ENCODE measurements at places on chromosomes 5 and 9. TPM values are rescaled to one million over a fixed set of nuclear protein-coding genes. Genes with fewer than 3 reads are reported as not detected.

- no peak for DNase-seq
These were observed 10.8 kb downstream of the OR13J1 start for GRCh38 chr9:35859310-35859989.

- DNase-seq: no peak
These were observed 687 bp downstream of the LYSMD3 start for GRCh38 chr5:90528601-90529193.

DNA sequence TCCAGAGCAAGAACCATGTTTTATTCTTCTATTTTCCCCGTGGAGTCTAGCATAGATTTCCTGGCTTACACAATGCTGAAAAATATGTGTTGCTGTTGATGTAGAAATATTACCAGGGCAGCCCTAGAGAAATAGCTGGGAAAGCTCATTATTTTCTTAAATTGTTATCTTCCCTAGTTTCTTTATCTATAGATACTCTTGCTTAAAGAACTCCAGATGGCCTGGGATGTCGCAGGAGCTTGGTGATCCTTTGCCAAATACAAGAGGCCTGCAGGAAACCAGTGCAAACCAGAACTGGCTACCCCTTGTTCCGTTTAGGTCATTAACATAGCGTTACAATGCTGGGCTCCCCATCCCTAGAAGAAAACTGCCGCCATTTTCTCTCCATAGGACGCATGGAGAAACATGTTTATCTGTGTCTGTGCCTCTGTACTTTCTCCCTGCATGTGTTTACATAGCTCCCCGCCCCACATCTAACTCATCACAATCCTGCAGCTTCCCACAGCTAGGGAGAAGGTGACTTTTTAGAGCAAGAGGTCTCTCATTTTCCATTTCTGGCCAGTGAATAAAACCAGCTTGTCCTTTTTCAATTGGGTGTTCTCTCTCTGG, 6.4 kb downstream of the PRLR start:
- no peak for DNase-seq

DNA sequence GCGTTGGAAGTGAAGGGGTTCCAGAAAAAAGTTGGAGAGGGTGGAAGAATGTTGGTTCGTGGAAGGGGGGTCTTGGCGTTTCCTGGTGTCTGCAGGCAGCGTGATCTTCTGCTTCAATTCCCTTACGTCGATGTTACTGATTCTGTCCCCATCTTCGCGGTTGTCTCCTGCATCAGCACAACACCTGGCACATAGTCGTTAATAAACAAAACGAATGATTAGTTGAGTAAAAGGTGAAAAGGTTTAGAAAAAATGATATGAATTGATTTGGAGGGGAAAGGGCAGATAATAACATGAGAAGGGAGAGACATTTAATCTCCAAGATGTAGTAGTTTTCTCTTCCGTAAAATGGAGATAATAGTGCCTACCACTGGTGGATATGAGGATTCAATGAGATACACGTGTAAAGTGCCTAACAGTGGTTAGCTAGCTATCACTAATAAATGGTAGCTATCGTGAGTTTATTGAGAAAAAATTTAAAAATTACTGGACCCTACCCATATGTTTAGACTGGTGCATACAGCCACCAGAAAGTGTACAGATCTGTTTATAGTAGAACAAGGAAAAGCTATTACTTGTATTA, 556 bp downstream of the MTREX start:
- DNase-seq: no peak

DNA sequence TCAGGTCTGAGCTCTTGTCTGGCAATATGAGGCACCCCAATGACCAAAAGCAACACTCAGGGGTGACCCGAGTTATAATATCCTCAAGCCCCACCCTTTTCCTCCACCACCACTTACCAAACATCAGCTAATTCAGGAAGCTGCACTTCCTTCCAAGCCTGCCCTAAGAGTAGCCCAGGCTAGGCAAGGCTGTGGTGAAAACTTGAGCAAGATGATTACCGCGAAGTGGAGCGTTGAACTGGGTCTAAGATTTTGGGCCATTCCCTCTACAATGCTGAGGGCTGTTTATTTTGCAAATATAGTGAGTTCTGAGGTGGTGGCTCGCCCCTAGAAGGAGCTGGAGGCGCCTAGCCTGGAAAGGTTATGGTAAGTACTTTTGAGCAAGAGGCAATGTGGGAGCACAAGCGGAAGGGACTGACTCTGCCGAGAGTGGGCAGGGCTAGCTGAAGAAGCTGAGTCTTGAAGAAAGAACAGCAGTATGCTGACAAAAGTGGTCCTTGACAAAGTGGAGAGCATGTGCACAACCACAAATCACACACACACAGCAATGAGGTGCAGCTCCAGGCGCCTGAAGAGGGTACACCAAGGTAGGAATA, at the start of gene HK3:
HK3 (minus strand) TSS at position 51 of the 596 bp plus-strand sequence. CDS start 3,187 bp downstream, outside the sequence.
- DNase-seq: peak; percentile 15

DNA sequence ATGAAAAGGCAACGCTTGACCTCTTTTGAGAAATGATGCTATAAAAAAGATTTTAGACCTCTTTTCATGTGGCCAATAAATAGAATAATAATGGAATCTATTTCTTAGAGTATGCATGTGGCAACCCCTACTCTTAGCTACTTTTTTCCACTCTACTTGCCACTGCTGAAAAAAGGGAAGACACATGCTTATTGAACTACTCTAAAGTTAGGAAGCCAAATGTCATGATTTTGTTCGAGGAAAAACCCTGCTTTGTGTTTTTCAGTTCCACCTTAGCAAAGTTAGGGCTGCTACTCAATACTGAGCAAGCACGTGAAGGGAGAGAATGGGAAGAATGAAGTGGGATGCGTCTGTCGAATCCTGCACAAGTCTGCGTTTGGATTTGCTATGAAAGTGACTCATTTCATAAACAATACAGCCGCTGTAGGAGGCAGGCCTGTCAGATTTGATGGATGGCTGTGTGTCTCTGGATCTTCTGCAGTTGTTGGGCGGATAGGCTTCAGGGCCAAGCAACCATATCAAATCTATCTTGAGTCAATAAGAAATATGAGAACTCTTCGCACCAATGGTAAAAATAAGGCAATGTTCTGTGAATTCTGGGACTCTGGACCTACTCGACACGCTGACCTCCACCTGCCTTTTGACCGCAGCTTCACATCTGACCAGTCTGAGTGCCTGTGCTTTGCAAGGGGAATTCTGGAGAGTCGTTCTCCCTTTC, 333.6 kb downstream of the PIK3R1 start:
- peak; percentile 78 for DNase-seq

DNA sequence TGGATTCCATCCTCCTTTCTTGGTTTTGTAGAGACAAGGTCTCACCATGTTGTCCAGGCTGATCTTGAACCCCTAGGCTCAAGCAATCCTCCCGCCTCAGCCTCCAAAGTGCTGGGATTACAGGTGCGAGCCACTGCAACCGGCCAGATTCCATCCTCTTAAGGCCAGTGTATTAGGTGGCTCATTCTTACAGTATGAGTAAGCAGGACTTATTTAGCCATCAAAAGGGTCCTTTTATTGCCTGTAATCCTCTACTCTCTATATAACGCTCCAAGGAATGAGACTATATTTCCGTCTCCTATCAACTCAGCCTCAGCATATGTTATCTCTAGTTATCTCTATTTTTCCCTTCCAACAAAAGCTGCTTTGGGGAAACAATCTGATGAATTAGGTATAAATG, 3.0 kb upstream of the ERBIN start:
- DNase-seq: no peak

DNA sequence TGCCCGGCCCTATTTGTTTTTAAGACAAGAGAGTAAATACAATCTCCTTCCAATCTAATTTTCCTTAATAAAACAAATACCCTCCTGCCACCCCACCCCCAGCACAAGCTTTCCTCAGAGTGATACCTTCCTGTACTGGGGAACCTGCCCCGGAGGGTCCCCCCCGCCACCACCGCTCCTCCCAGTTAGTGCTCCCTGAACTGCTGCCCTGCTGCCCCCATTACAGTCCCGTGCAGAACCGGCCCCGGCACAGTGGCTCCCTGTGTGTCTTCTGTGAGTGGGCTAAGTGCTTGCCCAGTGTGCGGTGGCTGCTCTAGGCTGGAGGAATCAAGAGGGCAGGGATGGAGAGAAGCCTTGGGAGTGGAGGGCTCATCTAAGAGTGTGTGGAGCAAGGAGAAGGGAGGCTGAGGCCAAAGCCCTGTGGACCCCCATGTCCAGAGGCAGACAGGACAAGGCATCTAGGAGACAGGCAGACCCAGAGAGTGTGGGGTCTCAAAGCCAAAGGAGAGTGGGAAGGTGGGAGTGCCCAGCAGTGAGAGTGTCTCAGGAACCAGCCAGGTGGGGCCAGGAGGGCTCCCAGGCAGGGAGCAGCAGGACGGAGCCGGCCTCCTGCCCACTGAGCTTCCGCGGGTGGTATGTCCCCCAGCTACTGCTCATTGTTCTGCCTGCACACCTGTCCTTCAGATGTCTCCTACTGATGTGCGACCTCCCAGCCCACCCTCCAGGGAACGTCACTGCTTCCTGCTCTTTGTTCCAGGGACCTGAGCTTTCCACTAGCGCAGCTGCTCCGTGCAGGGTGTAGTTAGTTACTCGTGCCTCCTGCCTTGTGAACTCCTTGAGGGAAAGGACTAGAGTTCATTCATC, 129.0 kb downstream of the DAB2IP start:
- no peak for DNase-seq

- DNase-seq: no peak
These were observed 27.3 kb downstream of the SARDH start for GRCh38 chr9:133710661-133711427.

- no peak for DNase-seq
These were observed 23.0 kb downstream of the SPARC start for GRCh38 chr5:151663617-151664293.

DNA sequence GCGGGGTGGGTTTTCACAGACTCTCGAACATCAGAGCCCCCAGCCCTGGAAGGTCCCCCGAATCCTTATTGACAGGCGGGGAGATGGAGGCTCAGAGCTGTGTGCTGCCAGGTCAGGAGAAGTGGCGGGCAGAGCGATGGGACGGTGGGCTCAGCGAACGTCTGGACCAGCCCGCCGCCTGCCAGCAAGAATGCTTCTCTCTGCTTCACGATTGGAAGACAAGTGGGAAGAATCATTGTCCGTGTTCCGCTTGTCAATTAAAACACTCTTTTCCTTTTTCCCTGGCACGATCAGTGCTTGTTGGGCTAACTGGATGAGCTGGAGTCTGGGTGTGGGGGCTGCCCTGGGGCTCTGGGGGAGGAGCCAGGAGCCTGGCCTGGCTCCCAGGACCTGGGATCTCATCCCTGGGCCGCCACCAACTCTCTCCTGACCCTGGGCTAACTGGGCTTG, 1.6 kb downstream of the COL5A1 start:
- no peak for DNase-seq

DNA sequence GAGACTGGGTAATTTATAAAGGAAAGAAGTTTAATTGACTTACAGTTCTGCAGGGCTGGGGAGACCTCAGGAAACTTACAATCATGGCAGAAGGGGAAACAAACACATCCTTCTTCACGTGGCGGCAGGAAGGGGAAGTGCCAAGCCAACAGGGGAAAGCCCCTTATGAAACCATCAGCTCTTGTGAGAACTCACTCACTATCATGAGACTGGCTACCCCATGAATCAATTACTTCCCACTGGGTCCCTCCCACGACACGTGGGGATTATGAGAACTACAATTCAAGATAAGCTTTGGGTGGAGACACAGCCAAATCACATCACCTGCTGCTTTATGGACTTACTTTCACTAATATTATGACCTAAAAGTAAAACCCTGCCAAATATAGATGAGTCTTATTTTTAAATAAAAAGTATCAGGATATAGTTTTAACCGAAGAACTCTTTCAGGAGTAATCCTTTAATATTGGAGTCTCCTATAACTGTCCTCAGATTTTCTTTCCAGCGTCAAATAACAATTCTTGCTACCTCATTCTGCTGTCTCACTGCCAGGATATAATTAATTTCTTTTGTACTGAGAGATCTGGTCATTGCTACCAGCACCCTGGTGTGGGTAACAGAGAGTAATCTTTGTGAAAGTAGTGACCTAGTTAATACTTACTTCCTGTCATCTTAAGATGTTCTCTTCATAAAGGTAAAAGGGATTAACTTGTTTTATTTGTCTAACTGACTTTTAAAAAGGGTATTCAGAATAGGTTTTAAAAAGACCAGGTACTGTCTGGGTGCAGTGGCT, 68.6 kb downstream of the NLN start:
- DNase-seq: no peak

SOX30 gene
- total RNA-seq: not detected

ALDOB gene
- not detected for total RNA-seq

ORM1 gene
- total RNA-seq: not detected

GLRA1 gene
- total RNA-seq: not detected

PCDHB11 gene
- total RNA-seq: not detected

CDKN2B-AS1 gene
- total RNA-seq: 12.5 TPM

CACNA1B gene
- not detected for total RNA-seq

CCNO gene
- 4.7 TPM for total RNA-seq

PCDHA6 gene
- not detected for total RNA-seq

MTAP gene
- 44.1 TPM for total RNA-seq
